ENCODE measurements at places on chromosomes 6 and 20.

- no peak for DNase-seq
Observed at GRCh38 chr6:41719436-41720261, 15.8 kb downstream of the TFEB start.

DNA sequence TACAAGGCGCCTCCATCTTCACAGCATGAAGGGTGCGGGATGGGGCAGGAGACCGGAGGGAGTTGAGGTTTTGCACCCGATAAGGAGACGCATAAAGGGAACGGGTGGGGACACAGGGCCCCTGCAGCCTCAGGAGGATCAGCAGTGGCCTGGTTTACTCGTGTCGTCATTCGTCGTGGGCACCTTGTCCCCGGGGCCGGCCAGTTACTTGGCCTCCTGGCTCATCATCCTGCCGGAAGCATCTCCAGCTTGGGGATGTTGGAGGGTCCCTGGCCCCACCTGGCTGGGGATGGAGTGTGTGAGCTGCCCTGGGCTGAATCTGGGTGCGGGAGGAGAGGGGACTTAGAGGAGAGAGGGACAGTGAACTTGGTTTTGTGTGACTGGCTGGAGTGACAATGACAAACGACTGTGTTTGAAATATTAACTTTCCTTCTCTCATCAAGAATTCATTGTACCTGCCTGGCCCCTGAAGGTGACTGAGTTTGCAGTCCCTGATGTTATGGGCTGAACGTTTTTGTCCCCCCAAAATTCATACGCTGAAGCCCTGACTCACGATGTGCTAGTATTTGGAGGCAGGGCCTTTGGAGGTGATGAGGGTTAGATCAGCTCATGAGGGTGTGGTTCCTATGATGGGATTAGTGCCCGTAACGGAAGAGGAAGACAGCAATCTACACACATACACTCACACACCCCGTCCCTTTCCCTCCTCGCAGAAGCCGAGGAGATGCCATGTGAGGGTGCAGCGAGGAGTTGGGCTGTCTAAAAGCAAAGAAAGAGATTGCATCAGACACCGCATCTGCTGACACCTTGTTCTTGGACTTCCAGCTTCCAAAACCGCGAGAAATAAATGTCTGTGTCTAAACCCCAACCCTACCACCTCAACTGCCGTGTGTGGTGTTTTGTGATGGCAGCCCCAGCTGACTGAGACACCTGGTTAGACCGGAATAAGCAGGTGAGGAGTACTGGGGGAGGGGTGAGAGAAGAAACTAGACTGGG lies 65.0 kb upstream of the MAP3K4 start:
- no peak for DNase-seq

- DNase-seq = no peak
Observed at GRCh38 chr20:64222851-64223525, 32.6 kb upstream of the PCMTD2 start.

DNA sequence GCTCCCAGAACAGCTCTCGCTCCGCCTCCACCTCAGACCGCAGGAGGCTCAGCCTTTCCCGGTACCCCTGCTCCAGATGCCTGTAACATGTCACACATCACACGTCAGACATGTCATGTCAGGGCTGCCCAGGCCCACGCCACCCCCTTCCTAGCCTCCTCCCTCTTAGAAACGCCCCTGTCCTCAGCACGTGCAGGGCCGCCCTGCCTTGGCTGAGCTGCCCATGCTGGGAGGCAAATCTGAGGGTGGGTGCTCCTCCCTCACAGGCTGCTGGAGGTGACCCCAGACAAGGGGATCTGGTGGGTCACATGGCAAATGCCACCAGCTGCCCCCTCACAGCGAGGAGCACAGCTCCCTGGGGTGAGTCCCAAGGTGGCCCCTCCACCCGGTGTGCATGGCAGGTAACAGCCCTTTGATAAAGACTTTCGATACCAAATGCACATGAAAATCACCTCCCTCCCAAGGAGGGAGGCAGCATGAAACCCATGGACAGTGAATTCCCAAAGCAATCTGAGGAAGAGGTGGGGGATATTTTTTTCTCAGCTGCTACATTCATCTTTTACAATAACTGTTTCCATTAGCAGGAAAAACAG lies 84.1 kb downstream of the GINS1 start:
- DNase-seq = no peak

DNA sequence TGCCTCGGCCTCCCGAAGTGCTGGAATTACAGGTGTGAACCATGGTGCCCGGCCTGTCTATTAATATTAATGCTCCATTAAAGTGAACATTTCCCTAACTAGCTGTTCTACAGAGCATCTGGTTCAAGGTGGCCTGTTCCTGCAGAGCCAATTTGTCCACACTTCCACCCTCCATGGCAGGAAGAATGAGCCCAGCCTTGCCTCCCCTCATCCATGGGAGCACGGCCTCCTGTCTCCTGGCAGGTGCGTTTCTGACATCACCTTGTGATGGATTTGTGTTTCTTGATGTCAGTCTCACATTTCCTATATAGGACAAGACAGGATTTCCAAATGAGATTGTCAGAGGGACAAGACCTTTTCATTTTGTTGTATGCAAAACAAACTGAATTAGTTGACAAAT lies 105.7 kb upstream of the FRMD1 start:
- DNase-seq = no peak

DNA sequence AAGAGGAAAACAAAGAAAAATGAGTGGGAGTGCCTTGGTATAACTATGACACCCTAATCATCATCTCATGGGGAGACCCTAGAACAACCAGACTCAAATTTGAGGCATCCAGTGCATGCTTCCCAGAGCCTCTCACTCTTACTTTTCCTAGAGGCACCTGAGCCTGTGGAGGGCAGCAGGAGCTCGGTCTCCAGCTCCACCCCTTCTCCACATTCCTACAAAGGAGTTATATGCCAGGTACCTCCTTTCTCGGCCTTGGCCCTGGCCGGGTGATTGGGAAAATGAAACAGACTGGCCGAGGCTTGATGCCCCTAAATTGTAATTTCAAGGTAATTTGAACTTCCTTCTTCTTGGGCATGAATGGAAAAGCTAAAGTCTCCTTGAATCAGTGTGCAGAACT lies 761.2 kb upstream of the CHD6 start:
- DNase-seq = no peak

GRCh38 chr6:129153257-129153656 lies 270.3 kb downstream of the LAMA2 start:
- peak; percentile 58 for DNase-seq

GRCh38 chr6:82875573-82876185 lies 190.0 kb downstream of the UBE3D start:
- peak; percentile 53 for DNase-seq

DNA sequence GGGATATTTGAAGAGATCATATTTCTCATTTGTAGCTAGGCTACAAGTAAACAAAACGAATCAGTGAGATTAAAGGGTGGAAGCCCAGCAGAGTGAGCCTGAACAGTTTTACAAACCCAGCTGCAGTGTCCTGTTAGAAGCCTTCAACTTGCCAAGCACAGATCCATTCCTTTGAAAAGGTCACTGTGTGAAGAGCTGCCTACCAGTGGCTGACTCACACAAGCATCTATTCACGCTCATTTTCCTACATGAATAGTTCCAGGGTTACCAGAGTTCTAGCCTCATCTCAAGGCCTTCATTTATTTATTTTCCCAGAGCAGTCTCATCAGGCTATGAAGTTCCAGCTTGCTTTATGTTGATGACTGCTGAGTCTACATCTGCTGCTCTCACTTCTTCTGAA lies 25.7 kb upstream of the MLIP start:
- peak; percentile 70 for DNase-seq

- no peak for DNase-seq
Observed at GRCh38 chr6:13461805-13462204, 25.6 kb downstream of the GFOD1 start.

DNA sequence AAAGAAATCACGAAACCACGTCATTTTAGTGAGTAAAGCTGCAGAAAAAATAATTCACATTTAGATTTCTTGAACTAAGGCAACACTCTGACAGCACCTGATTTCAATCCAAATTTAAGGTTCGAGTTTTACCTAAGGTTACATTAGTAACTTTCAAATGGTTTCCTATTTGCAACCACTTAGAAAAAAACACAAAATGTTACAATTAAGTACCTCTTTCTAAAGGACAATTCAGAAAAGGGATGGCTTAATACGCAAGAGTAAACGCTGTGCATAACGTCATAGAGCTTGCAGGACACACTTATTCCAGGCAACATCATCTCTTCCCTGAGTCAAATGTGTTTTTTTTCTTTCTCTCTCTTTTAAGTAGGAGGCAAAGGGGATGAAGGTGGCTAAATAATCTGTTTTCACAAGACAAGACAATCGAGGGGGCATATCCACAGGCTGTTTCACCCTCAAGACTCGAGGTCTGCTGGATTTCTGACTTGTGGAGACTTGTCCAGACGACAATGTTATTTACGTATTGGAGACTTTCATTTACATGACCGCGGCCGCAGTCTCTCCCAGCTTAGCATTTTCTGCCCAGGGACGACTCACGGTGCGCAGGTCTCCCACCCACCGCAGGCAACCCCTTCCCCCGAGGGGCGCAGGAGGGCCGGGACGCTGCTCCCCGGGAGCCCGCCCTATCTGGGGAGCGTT lies 86.0 kb downstream of the SESN1 start:
- DNase-seq = peak; percentile 50

GRCh38 chr20:5030348-5031205 lies 29.3 kb upstream of the SLC23A2 start:
- DNase-seq = peak; percentile 12

GRCh38 chr6:22082218-22082617 lies 214.6 kb downstream of the PRL start:
- DNase-seq = no peak

GRCh38 chr6:118134736-118135135 lies 227.7 kb downstream of the SLC35F1 start:
- no peak for DNase-seq

GRCh38 chr6:35026434-35027222 lies 114.5 kb downstream of the TCP11 start:
- no peak for DNase-seq

GRCh38 chr6:116971959-116972358 lies 94.9 kb downstream of the RFX6 start:
- DNase-seq = peak; percentile 78

- no peak for DNase-seq
Observed at GRCh38 chr6:23282252-23283021, 713.1 kb downstream of the HDGFL1 start.

- DNase-seq = peak; percentile 79
Observed at GRCh38 chr6:131135244-131136020, at the start of gene AKAP7. Gene AKAP7, plus strand, starts transcription at chr6:131135467. Its CDS starts 297 bp downstream, at chr6:131135764.
